Spleen (tissue), 13 donors: ENCODE measurements at places on chromosomes 2 and 18.
A peak's percentile ranks its signal among the peaks of the same experiment; 100 is the strongest.

- DNase-seq: no peak
Measured at GRCh38 chr2:118994172-118994700, 52.2 kb downstream of the MARCO start.

GRCh38 chr2:219425238-219426067, 7.3 kb downstream of the DES start:
- DNase-seq: no peak

DNA sequence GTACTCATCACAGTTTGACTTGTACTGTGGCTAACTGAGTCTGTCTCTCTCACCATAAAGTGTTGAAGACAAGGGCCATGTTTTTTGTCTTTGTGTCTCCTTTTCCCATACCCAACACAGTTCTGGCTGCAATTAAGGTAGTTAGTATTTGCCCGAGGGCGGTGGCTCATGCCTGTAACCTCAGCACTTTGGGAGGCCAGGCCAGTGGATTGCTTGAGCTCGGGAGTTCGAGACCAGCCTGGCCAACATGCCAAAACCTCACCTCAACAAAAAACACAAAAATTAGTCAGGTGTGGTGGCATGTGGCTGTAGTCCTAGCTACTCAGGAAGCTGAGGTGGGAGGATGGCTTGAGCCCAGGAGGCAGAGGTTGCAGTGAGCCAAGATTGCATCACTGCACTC, 6.9 kb upstream of the KIF3C start:
- peak; percentile 24 for DNase-seq

DNA sequence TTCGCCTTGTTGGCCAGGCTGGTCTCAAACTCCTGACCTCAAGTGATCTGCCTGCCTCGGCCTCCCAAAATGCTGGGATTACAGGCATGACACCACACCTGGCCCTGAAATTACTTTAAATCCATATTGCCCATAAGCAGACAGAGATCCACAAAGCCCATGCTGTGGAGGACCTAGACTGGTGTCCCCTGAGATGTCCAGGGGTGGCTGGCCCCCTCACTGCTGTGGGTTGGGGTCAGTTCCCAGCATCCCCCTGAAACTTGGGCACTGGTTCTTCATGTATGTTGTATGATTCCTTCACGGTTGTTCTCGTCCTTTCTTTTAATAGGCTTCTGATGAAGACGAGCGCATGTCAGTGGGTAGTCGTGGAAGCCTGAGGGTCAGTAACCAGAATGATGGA, 78.1 kb upstream of the RBM44 start:
- DNase-seq: no peak

GRCh38 chr2:2647141-2647541, 316.1 kb upstream of the MYT1L start:
- DNase-seq: no peak

DNA sequence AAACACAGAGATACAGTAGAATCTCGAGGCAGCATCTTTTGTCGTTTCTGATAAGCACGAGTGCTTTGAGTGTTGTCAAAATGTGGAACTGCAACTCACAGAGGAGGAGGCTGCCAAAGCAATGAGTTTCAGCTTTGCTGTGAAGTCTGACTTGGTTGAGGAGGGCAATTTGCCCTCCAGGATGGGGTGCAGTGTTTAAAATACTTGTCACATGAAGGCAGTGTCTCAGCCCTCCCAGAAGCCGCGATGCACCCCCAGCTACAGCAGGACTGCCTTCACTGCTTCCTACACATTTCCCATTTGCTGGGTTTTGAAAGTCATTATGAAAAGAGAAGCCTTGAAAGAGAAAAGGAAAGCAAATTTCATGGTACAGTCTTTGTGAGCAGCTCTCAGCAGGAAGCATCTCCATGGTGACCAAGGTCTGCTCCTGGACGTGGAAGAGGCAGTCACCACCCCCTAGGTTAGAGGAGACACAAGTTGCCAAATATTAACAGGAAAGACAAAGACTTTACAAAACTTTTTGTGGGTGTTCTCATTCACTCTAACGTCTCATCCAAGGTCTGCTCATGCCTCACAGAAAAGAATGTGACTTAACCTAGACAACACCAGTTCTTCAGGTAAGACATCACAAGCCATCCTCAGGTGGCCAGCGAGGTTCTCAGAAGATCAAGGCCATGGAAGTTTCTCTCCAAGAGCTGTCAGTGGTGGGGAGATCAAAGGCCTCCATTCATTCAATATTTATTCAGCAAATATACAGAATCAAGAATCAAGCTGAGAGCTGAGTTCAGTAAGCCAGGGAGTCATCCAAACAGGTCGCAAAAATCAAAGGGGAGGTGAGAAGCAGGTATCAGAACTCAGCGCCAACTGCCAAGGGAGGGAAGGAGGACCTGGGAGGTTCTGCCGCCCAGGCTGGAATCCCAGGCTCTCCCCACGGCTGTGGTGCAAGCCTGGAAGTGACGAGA, 476.0 kb downstream of the EIPR1 start:
- no peak for DNase-seq

- peak; percentile 94 for DNase-seq
Measured at GRCh38 chr2:68837164-68837860, 33.9 kb downstream of the BMP10 start.

DNA sequence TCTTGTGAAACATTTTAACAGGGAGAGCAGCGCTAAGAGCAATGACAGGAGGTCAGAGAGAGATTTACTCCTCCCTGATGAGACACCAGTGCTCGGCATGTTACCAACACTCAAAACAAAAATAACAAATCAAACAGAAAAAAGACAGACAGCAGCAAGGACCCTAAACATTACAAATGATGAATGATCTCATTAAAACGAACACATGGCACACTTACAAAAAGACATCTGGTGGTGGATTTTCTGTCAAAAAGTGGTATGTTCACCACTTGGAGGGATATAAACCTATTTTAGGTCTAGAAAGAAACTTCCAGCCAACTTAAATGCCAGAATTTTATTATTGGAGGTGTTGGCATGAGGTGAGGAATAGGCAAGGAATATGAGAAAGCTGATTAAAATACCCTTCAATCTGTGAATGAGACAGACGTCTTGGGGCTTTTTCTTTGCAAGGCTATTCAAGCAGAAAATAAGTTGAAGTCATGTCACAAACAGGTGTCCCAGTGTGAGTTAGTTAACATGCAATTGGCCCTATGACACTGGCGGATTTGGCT, 112.8 kb downstream of the PRELID3A start:
- DNase-seq: no peak

- no peak for DNase-seq
Measured at GRCh38 chr2:203330434-203330833, 2.2 kb downstream of the ABI2 start.
